ENCODE measurements at places on chromosomes 7 and 10. TPM values are rescaled to one million over a fixed set of nuclear protein-coding genes. Genes with fewer than 3 reads are reported as not detected.

Gene NEUROG3
- polyA plus RNA-seq = not detected

Gene LRIT1
- polyA plus RNA-seq = not detected

Gene ANKRD2
- 0.56 TPM for polyA plus RNA-seq

Gene TRIM50
- 0.24 TPM for polyA plus RNA-seq

Gene SLC26A5
- polyA plus RNA-seq = 0.62 TPM

Gene LEP
- polyA plus RNA-seq = 0.37 TPM

All from left renal cortex interstitium (tissue), 4 donors.